ENCODE measurements at places on chromosomes 5 and 9.

DNA sequence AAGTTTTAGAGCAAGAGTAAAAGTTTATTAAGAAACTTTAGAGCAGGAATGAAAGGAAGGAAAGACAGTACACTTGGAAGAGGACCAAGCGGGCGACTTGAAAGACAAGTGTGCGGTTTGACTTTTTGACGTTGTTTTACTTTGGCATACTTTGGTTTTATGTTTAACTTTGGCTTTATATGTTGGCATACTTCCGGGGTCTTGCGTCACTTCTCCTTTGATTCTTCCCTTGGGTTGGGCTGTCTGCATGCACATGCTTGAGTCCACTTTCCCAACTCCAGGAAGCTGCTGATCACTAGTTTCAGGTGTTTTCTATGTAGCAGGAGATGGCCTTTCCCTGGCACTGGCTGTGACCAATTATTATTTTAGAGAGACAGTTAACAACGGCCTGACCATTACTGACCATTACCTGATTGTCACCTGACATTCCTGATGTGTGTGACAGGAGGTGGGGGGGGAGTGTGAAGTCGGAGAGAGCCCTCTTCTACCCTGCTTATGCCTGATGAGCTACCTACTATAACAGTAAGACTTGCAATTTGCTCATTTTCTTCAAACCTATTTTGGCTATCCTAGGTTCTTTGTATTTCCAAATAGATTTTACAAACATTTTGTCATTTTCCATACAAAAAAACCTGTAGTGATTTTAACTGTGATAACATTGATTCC is 45.5 kb downstream of the TNFSF8 start:
- H3K27ac ChIP-seq, result no peak overlapping the region
- H3K36me3 ChIP-seq, result no peaks in the 10 kb centered on the region
- no peak for DNase-seq
- no peak overlapping the region for H3K4me3 ChIP-seq
- H3K4me1 ChIP-seq, result no peaks in the 10 kb centered on the region

- DNase-seq, result no peak
- no peaks in the 10 kb centered on the region for H3K27me3 ChIP-seq
These were observed 6.2 kb upstream of the F2R start for GRCh38 chr5:76709762-76710161.

DNA sequence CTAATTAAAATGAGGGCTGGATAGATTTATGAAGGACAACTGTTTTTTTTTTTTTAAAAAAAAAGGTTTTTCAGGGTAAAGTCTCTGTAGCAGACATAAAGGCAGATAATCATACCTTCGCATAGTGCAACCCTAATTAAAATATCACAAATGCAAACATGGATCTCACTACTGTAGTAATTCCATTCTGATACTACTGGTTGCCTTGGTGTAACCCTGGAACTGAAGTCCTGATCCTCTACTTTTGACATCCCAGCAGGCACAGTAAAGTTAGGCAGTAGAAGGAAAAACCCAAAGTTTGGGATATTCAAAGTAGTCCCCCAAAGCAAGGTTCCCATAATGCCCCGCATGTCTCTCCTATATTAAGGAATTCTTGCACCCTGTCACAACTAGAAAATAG is 19.6 kb downstream of the RFX3 start:
- DNase-seq, result no peak
- no peaks in the 10 kb centered on the region for H3K36me3 ChIP-seq
- no peaks in the 10 kb centered on the region for H3K4me1 ChIP-seq

DNA sequence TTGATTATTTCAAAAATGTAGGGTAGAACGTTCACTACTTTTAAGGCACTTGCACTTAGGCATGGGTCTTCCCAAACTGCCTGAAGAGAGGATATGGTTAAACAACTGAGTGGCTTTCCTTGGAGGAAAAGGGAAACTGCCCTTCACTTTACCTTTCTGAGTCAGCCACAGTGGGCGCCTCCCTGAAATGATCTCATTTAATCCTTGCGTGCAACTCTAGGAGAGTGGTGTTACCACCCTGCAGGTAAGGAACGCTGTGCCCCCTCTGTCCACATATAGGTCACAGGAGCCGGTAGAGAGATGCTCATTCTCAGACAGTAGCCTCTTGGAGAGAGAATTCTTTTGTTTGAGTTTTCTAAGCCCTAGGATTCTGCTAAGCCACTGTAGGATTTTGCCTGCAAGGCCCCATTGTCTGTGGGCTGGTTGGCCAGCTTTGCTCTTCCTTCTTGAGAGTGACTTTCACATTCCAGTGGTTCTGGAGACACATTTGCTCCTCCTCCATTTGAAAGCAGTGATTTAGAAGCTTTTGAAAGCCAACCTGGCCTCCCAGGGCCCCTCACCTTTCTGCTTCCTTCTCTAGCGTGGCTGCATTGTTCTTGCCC is 110.3 kb upstream of the CTSL start:
- no peaks in the 10 kb centered on the region for H3K4me1 ChIP-seq
- no peaks in the 10 kb centered on the region for H3K36me3 ChIP-seq
- H3K4me3 ChIP-seq, result no peak overlapping the region
- H3K27me3 ChIP-seq, result no peaks in the 10 kb centered on the region

DNA sequence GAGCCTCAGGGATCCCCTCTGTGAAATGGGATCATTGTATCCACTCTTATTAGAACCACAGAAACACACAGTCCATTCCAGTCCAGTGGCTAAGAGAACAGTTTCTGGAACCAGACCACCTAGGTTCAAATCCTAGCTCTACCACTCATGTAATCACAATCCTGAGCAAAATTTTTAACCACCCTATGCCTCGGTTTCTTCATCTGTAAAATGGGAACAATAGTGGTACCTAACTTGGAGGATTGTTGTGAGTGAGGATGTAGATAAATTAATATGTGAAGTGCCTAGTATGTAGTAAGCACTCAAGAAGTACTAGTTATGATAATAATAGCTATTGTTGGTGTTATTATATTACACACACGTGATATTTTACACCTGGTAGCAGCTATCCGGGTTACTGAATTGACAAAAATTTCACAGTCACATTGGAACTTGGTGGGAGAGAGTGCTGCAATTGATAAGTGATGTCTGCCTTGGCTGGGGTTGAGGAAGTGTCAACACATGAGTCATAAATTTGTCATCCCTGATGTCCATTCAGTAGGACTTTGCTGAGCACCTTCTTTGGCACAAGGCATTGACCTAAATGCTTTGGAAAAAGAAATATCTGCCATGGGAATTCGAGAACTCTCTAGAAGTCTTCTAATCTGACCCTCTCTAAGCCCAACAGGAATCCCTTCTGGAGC is 68.4 kb downstream of the COL27A1 start:
- peaks cover 9% of the 10 kb centered on the region for H3K4me1 ChIP-seq
- DNase-seq, result no peak

DNA sequence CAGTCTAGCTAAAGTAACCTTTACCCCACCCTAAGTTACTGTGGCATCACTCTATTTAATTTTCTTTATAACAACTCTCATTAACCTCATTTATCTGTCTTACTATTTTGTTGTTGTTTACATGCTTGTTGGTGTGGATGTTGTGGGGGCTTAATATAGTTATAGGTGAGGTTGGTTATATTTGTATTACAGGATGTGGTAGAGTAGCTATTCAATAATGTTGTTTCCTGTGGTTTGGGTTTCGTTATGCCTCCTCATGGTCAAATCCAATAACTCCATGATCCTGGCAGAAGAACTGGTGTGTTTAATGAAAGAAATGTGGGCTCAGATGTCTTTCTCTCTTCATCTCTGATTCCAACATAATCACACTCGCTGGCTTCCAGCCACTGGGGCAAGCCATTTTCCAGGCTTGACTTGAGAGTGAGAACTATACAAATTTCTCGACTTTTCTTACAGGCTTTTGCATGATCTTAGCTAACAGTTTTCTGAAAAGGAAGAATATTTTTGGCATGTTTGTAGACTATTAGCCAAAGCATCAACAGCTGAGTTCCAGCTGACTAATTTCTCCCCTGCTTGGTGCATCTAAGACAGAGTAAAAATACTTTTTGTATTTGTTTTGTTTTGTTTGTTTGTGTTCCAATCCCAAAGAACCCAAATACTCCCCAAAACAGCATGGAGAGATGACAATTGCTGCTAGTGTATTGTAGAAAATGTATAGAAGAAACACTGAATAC is 303.7 kb upstream of the PAPPA start:
- no peak for DNase-seq
- no peaks in the 10 kb centered on the region for H3K4me1 ChIP-seq
- no peaks in the 10 kb centered on the region for H3K27me3 ChIP-seq
- no peak overlapping the region for H3K4me3 ChIP-seq
- no peak overlapping the region for H3K27ac ChIP-seq

GRCh38 chr5:139091439-139092156 is 106.6 kb downstream of the SIL1 start:
- H3K36me3 ChIP-seq, result no peaks in the 10 kb centered on the region
- DNase-seq, result no peak
- no peak overlapping the region for H3K4me3 ChIP-seq
- H3K4me1 ChIP-seq, result peaks cover 6% of the 10 kb centered on the region
- no peaks in the 10 kb centered on the region for H3K27me3 ChIP-seq

Data from ascending aorta (tissue), 2 donors.